ENCODE measurements at places on chromosomes 7 and 10.

DNA sequence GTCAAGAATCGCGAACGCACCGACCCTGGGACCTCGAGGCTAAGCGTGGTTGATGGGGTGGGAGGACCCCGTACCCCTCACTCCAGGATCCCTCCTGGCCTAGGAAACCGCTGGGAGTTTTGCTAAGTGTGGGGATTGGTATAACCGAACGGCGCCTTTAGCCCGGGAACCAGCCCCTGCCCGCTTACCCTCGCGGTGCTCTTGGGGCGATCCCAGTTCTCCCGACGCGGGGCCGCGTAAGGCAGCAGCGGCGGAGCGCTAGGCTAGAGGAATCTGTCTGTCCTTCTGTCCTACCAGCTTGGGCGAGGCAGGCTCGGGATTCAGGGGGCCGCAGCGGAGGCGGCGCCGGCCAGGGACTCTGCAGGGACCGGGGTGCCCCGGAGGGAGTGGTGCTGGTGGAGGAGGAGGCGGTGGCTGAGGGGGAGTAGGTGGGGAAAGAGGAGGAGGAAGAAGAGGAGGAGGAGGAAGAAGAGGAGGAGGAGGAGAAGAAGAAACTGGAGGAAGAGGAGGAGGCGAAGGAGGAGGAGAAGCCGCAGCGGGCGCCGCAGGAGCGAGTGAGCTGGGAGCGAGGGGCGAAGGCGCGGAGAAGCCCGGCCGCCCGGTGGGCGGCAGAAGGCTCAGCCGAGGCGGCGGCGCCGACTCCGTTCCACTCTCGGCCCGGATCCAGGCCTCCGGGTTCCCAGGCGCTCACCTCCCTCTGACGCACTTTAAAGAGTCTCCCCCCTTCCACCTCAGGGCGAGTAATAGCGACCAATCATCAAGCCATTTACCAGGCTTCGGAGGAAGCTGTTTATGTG lies 439 bp upstream of the EMX2 start:
- no peak for DNase-seq

DNA sequence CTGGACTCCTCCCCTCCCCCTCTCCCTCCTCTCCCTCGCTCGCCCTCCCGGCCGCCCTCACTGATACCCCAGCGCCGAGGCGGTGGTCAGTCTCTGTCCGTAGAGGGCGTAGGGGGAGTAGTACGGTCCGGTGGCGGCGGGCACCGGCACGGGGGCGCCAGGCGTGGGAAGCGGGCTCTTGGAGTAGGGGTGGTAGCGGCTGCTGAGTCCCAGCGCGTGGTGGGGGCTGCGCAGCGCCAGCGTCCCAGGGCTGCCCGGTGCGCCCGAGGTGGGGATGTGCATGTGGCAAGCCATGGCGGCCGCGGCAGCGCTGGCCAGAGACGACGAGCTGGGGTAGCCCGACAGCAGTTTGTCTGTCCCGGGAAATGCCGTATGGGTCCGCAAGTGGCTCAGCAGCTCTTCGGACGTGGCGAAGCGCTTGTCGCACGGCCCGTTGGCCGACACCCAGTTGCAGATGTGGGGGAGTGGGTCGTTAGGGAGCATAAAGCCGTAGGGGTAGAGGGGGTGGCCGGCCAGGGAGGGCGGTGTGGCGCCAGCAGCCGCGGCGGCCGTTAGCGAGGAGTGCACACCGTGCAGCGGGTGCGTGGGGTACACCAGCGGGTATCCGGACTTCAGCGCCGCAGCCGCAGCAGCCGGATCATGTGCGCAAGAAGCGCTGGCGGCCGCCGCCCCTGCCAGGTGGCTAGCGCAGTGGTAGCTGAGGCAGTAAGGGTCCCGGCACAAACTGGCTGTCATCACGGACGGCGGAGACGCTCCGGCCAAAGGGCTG lies 2.7 kb downstream of the ZNF503 start:
- DNase-seq: no peak

- DNase-seq: no peak
Observed at GRCh38 chr7:141663081-141663849, 38.7 kb downstream of the DENND11 start.

DNA sequence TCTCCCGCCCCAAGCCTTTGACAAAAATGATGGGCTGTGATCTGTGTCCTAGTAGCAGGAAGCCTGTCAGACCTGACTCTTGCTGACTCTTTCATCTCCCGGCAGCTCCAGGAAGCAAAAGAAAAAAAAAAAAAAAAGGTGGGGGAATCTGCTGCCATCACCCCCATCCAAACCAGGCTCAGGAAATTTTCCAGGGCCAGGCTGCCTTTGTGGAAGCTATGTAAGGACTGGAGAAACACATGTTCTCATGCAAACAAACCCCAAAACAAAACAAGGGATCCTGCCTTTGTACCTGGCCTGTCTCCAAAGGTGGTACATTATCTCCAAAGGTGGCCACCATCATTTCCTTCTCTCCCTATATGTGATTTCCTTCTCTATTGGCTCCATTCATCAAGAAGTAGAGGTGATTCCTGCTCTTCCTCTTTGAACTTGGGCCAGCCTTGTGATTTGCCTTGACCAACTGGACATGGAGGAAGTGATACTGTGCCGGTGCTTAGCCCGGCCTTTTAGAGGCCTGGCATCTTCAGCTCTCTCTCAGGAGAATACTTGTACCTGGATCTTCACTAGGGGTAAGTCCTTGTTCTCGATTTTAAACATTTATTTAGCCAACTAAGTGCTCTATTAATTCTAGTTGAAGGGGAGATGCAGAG lies 192.2 kb upstream of the SVIL start:
- DNase-seq: no peak

DNA sequence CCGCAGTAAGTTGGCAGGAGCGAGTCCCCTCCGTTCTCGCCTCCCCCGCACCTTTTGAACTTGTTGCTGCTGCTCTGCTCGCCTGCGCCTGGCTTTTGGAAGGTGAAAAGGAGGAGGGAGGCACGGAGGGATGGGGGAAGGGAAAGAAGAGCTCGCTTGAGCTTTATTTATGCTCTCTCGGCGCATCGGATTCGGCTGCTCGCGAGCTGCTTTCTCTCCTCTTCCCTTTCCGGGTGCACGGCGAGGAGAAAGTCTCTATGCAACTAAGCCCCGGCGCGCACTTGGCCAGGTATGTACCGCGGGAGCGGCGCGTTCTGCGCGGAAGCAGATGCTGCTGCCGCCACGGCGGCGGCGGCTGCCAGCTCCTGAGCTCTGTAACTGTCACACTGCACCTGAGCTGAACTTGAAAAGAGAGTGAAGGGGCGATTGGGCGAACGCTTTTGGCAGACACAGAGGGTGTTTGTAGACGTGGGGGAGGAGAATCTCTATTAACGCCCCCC lies 551 bp downstream of the KCND2 start:
- DNase-seq: no peak

DNA sequence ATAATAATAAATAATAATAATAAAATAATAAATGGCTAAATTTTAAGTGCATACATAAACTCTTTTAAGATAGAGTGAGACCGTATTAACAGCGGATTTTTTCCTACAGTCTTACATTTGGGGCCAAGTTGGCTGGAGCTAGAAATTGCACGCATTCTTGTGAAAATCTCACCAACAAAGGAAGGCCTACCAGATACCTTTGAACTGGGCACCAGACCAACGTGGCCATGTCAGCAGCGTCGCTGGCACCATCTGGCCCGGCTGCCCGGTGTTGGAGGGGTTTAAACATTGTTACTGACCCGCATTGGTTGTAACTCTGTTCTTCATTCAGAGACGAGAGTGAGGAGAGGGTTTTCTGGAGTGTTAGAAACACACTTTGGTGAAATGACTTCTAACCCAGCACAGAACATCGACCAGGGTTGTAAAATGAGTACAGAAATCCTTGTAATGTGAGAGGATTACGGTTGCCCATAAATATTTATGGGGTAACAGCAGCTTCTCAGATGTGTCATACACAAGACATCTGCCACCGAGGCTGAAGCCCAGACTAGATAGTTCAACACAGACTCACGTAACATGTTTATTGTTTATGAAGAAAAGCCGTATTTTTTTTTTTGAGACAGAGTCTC lies 34.6 kb upstream of the UNCX start:
- DNase-seq: no peak

DNA sequence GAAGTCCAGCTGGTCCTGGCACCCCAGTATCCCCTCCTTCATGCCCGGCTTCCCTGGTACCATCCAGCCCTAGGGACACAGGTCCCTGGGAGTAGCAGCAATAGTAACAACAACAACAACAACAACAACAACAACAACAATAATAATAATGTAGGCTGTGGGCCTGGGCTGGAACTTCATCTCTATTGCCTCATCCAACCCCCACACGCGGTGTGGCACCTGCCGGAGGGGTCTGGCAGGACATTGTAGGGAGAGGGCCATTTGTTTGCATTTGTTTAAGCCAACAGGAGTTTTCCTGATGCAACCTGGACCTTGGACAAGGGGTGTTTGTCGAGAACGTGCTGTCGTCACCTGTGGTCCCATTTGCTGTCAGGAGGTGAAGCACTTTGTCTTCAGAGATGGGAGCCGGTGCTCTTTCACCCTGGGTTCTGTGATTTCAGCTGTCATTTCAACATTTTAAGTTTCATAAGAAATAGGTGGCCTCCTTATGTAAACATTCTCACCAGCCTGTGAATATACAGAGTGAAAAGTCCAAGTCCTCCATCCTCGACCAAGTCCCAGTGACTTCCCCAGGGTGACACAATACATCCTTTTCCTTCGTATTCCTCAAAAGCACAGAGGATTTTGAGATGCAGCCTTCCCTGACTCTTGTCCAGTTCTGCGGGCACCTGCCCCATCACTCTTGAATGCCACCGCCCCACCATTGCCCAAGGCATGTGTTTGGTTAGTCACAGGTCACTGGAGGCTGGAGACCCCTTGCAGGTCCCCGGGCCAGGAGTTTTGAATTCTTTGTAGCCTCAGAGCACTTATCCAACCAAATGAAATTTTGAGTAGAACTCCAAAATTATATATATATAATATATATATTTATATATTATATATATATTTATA lies 9.2 kb downstream of the LHPP start:
- DNase-seq: no peak

- no peak for DNase-seq
Observed at GRCh38 chr10:72567889-72568640, 57.8 kb downstream of the MICU1 start.

DNA sequence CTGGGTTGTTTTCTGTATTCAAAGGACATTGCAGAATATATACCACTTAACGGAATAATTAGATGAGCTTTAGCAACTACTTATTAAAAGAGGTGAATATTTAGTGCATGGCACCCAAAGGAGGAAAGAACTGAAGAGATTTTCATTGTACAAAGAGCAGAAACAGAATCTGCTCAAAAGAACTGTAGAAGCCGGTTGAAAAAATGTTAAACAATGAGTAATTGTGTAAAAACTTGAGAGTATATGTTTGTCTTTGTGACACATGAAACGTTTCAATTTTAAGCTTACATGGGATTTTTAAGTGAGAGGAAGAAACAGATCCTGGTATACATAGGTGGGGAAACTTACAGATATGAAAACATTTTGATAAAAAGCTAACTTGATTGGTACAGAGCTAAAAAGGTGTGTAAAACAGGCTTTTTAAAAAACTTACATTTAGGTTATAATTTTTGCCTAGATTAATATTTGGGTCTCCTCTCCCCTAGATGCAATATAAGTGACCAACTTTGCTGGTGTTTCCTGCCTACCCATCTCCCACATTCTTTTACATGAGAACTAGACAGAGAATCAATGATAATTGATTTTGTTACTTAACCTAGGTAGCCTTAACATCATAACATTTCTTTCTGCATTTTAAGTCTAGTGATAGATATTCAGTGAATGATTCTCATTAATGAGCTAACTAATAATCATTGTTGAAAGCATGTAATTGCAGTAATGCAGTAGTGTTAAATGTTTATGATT lies 6.8 kb downstream of the ARL5B start:
- no peak for DNase-seq
